AG09319 (cell line): ENCODE measurements at places on chromosomes 2 and 18.

GRCh38 chr2:42906557-42907411 is 114.4 kb upstream of the HAAO start:
- DNase-seq, result peak; percentile 86

DNA sequence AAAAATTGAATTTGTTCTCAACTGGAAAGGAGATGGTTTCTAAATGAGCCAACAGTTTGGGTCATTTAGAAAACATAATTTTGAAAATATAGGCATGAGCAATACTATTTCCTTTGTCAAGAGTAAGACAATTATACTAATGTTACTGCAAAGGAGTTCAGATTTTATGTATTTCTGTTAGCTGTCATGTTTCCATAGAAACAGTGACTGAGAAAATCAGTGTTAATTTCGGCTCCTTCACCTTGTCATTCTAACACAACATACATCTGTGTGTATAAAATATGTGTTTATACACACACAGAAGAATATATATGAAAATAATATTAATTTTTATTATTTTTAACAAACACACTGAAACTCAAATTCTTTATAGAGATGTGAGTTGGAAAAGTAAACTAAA is 178.0 kb upstream of the SPHKAP start:
- no peak for DNase-seq

- DNase-seq, result no peak
These were observed 115.0 kb downstream of the SMAD7 start for GRCh38 chr18:48835745-48836170.

DNA sequence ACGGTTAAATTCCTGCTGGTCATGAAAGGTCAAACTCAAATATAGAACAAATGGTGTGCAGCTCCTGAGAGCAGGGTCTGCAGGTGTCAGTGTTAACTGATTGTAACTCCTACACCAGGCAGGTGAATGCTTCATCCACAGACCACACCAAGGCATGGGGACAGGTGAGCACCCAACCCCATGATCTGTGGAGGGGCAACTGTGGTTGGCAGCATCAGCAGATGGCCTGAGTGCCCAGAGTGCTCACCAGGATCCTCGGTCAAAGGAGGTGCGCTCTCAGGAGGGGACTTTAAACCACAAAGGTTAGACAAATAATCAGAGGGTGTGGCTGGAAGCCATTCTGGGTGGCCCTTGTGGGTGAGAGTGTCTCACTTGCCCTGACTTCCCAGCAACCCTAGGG is 44.5 kb downstream of the PTGR3 start:
- DNase-seq, result no peak
